Activated T-cell treated with anti-CD3 and anti-CD28 coated beads, Interleukin-2, amount 50 U/mL, for 4 hours (primary cell): ENCODE measurements at places on chromosomes 12 and 14. TPM values are rescaled to one million over a fixed set of nuclear protein-coding genes. Genes with fewer than 3 reads are reported as not detected.
A peak's percentile ranks its signal among the peaks of the same experiment; 100 is the strongest.

DNA sequence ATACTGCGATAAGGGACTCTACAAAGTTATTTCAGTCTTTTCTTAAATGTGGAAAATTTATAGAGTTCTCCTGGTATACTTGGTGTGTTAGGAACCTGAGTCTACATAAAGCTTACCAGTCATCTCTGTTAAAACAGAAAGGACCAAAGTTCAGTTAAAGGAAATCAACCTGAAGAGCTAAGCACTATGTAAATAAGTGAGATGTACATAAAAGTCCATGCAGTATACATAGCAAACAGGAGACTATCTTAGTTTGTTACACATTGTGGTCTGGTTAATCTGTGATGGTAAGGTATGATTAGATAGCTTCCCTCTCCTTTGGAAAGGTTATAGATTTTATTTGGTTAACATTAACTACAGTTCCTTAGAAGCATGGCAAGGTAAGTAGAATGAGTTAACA, 75.9 kb downstream of the ATP2B1 start:
- no peak for DNase-seq

The KLRF1 gene
- total RNA-seq, result not detected

The COCH gene
- total RNA-seq, result 0.87 TPM

GRCh38 chr14:24395609-24396582, 2.9 kb upstream of the NYNRIN start:
- DNase-seq, result no peak

GRCh38 chr14:55107766-55108554, 21.1 kb upstream of the LGALS3 start:
- DNase-seq, result peak; percentile 23

The TOX4 gene
- 97.1 TPM for total RNA-seq
